Stimulated activated CD8-positive, alpha-beta memory T cell treated with anti-CD3 and anti-CD28 coated beads, Interleukin-15, amount 100 ng/mL, for 48 hours (primary cell): ENCODE measurements at places on chromosomes 11 and 22.

- DNase-seq, result no peak
These were observed 40.7 kb downstream of the POU2F3 start for GRCh38 chr11:120280600-120281051.

DNA sequence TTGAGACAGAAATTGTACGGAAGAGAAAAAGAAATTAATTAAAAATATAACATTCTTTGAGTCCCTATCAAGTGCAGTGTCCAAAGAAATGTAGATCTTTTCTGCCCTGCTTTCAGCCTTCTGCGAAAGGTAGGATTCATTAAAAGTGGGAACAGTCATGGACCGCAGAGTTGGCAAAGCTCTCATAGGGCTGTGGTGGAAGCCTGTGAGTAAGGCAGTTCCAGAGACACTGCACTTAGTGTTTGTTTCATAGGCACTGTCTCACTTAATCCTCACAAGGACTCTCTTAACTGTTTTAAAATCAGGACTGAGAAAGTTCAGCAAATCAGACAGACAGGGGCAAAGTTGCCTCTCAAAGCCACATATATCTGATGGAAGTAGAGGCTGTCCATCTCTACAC lies 5.5 kb downstream of the MRGPRX2 start:
- DNase-seq, result no peak

DNA sequence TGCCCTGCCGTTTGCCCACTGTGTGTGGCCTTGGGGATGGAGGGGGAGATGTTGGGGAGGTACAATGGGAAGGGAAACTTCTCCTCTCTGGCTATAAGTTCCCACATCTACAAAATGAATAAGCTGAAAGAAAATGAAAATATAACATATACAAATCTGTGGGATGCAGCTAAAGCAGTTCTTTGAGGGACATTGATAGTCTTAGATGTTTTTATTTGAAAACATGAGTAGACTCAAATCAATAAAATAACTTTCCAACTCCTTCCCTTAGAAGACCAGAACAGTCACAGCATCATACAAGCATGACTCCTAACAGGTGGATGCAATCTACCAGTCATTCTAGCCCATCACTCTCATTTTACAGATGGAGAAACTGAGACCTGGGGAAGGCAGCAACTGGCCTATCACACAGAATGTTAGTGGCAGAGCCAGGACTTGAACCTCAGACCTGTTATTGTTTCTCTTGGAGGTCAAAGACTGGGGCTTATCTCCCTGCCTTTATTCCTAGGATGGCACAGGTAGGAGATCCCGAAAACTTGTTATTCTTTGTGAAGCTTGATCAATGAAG lies 25.2 kb upstream of the CCDC86 start:
- DNase-seq, result no peak

DNA sequence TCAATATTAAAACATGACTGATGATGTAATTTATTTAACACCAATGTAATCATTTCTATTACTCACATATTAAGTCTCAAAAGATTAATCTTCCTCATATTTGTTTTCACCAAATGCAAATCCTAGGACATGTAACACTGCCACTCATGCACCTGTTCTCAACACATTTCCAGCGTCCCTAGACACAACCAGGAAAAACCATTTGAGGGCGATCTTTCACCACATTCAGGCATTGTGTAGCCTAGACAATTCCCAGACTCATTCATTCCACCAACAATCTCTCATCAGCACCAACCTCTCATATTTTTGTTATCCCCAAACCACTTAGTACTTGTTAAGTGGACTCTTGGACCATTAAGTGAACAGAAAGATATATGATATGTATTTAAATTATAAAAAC lies 66.1 kb downstream of the SLC36A4 start:
- DNase-seq, result no peak

DNA sequence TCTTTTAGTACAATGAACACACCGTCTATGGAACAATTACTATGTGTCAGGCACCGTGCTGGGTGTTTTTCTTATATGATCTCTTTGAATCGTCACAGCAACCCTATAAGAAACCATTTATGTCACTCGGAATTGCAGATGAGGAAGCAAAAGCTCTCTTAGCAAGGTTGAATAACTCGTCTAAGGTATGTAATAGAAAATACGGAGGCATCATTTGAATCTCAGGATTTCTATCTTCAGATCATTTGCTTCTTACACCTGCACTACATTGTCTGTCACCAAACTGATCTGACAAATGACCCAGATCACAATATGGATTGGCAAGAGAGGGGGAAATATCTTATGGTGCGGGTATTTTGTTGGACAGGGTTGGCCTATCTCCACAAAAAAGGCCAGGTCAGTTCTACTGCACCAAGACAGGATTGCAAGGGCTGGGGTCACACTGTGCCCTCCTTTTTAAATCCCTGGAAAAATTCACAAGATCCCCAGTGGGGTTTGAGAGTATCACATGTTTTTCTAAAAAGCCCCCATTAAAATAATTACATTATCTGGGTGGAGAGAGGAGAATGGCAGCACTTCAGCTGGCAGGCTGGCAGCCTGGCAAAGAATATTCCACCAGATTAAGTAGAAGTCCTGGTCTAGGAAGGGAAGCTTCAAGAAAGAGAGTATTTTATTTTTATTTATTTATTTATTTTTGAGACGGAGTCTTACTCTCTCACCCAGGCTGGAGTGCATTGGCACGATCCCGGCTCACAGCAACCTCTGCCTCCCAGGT lies 110.7 kb upstream of the CLMP start:
- no peak for DNase-seq
